ENCODE measurements at places on chromosomes 4 and X.

DNA sequence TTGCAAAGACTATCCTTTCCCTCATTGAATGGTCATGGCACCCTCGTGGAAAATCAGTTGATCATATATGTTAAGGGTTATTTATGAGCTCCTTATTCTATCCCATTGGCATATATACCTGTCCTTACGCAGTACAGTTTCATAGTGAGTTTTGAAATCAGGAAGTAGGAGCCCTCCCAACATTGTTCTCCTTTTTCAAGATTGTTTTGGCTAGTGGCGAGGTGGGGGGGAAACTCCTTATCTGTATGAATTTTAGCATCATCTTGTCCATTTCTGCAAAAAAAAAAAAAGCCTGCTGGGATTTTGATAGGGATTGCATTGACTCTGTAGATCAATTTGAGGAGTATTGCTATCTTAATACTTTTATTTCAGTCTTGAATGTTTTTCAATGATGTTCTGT, 2.5 kb upstream of the USP9X start:
- H3K4me3 ChIP-seq, result no peak overlapping the region
- no peak overlapping the region for H3K27ac ChIP-seq
- no peaks in the 10 kb centered on the region for H3K27me3 ChIP-seq
- no peak for DNase-seq
- H3K36me3 ChIP-seq, result peaks cover 2% of the 10 kb centered on the region

DNA sequence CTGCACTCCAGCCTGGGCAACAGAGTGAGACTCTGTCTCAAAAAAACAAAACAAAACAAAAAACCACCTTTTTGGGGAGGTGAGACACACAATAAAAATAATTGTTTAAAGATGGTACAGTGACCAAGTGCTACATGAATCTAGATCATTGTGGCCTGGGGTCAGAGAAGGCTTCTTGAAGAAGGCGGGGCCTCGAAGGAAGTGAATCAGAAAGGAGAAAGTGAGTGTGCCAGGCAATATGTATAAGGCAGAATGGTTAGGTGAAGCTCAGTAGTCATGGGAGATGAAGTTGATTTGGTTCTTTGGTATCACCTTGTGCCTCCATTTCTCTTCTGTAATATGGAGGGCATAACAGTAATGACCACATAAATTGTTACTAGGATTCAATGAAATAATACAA, 58.9 kb downstream of the DOCK11 start:
- peaks cover 21% of the 10 kb centered on the region for H3K36me3 ChIP-seq
- no peaks in the 10 kb centered on the region for H3K27me3 ChIP-seq
- H3K27ac ChIP-seq, result peak overlapping the region; percentile 72

DNA sequence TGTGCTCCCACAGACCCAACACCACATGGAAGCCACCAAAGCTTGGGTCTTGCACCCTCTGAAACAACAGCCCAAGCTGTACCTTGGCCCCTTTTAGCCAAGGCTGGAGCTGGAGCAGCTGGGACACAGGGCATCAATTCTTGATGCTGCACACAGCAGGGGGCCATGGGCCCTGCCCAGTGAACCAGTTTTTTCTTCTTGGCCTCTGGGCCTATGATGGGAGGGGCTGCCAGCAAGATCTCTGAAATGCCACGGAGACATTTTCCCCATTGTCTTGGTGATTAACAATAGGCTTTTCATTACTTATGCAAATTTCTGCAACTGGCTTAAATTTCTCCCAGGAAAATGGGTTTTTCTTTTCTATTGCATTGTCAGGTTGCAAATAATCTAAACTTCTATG, 49.0 kb downstream of the SPANXA2 start:
- H3K4me3 ChIP-seq, result no peak overlapping the region
- no peaks in the 10 kb centered on the region for H3K36me3 ChIP-seq
- no peak overlapping the region for H3K27ac ChIP-seq

GRCh38 chrX:155747520-155747919, 133.6 kb upstream of the VAMP7 start:
- no peaks in the 10 kb centered on the region for H3K36me3 ChIP-seq
- no peak for DNase-seq
- H3K4me3 ChIP-seq, result no peak overlapping the region

DNA sequence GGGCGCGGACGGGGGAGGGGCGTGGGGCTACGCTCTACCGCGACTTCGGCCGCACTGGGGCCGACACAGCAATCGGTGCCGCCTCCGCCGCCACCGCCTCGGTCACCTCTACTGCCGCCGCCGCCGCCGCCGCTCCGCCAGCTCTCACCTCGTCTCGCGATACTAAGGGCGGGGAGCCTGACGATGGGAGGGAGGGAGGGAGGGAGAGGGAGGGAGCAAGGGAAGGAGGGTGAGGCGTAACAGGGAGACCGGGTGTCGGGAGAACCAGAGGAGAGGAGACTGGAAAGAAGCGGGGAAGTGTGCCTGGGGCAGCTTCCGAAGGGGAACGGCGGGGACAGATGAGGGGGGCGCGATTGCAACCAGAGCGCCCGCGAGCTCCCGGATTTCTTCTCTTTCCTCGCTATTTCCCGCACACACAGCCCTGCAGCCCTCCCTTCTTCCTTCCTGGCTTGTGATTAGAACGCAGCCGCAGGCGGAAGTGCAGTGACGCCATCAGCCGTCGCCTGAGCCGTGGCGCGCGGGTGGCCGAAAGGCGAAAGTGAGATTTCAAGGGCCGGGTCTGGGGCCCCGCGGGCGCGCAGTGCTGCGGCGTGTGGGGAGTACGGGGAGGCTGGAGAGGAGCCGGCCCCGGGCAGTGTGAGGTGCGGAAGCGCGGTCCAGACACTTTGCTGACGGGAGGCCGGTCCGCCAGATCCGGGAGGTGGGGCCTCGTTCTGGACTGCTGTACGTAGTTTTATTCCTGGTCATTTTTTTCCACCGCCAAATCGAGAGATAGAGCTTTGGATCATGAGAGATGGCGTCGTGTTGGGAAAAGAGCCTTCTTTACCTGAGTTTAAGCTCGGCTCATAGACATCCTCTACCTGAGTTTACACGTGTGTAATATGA, at the start of gene ANKRD17:
TSS of gene ANKRD17 (minus strand) at position 113 of the 885 bp plus-strand sequence. CDS start 130 bp downstream, outside the sequence.
- H3K4me1 ChIP-seq, result peaks cover 35% of the 10 kb centered on the region
- peak; percentile 92 for DNase-seq
- H3K36me3 ChIP-seq, result peaks cover 8% of the 10 kb centered on the region
- peak within 1 kb of the TSS; percentile 97 for H3K4me3 ChIP-seq

DNA sequence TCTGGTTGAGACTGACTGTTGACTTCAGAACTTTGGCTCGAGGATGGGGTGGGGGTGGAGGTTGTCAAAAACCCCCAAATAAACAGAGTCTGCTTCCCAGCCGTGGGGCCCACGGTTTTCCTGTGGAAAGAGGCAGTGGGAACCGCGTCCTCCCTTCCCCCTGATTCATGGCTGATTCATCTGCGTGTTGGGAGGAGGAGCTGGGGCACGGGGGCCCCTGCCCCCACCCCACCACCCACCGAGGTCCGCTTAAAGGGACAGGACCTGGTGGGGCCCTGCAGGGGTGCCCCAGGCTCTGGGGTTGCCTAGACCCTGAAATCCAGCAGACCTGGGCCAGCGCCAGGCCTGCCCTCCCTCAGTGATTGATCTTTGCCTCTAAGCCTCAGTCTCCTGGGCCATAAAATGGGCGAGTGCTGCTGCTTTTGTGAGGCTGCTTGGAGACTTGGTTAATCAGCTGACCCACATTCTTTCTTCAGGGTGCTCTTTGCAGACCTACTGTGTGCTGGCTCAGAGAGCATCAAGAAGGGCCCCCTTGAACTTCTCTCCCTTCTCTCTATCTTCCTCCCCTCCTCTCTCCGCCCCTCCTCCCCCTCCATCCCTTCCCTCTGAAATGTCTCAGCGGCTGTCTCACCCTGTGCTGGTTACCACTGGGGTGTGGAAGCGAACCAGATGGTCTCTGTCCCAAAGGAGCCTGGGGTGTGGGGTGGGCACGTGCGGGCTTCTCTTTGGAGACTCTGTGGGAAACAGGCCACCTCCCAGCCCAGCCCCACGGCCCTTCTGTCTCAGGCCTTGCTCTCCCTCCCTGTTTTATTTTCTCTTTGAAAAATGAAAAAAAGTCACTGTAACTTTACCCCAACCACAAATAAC, 9.1 kb downstream of the HTRA3 start:
- H3K4me1 ChIP-seq, result peaks cover 5% of the 10 kb centered on the region
- H3K36me3 ChIP-seq, result no peaks in the 10 kb centered on the region

GRCh38 chrX:19673375-19674040, 158.2 kb upstream of the MAP3K15 start:
- peak overlapping the region; percentile 73 for H3K27ac ChIP-seq
- DNase-seq, result no peak
- H3K4me1 ChIP-seq, result peaks cover 32% of the 10 kb centered on the region
- H3K27me3 ChIP-seq, result no peaks in the 10 kb centered on the region

- H3K27ac ChIP-seq, result peak within 1 kb of the TSS; percentile 82
- H3K27me3 ChIP-seq, result peaks cover 2% of the 10 kb centered on the region
- H3K36me3 ChIP-seq, result peaks cover 6% of the 10 kb centered on the region
- DNase-seq, result peak; percentile 86
Observed at GRCh38 chrX:154804957-154805695, at the start of gene MPP1. Gene MPP1, minus strand, starts transcription at chrX:154805485. Its CDS starts 112 bp downstream, at chrX:154805373.

DNA sequence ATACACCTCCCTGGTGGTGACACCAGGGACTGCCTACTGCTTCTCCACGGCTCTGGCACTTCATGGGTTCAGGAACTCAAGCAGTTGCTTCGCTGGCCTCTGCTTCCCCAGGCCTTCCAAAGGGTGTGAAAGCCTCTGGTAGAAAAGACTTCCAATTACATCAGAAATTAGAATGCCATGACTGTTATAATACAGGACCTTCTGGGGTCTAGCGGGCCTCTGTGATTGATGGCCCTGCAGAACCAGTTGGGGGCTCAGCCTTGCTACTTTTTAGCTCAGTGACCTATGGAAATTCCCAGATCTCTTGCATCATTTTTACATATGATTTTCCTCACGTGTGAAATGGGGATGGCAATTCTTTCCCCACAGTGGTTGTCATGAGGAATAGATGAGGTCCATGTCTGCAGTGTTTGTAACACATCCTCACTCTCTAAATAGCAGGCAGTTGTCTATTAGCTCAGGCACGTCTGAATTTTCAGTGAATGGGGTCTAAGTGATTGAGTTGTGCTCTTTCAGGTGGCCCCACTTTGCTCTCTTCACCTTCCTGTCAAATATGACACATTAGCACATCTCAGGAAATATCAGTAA, 198.3 kb downstream of the STIM2 start:
- H3K4me3 ChIP-seq, result no peak overlapping the region
- H3K4me1 ChIP-seq, result no peaks in the 10 kb centered on the region
- H3K36me3 ChIP-seq, result no peaks in the 10 kb centered on the region
- peaks cover 4% of the 10 kb centered on the region for H3K27me3 ChIP-seq
- DNase-seq, result no peak
- no peak overlapping the region for H3K27ac ChIP-seq

- H3K27me3 ChIP-seq, result no peaks in the 10 kb centered on the region
- no peak overlapping the region for H3K27ac ChIP-seq
- H3K36me3 ChIP-seq, result peaks cover 21% of the 10 kb centered on the region
- no peak for DNase-seq
Observed at GRCh38 chr4:48667148-48667547, 112.9 kb downstream of the FRYL start.

DNA sequence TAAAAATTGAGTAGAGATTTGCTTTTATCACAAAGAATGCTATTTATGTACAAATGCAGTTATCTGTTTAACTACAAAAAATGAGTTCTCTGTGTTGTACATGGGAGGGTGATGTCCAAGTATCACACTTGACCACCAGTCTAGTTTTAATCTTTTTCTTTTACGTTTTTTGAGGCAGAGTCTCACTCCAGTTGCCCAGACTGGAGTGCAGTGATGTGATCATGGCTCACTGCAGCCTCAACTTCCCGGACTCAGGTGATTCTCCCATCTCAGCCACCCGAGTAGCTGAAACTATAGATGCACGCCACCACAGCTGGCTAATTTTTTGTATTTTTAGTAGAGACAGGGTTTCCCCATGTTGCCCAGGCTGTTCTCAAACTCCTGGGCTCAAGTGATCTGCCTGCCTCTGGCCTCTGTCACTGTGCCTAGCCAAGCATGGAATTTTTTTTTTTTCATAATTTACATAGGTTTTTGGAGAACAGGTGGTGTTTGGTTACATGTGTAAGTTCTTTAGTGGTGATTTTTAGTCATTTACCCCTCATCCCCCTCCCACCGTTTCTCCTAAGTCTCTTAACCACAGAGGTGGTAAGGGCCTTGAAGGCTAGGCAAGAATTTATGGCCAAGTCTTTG, 47.9 kb upstream of the RPA4 start:
- no peak overlapping the region for H3K27ac ChIP-seq
- DNase-seq, result no peak
- no peaks in the 10 kb centered on the region for H3K4me1 ChIP-seq
- no peak overlapping the region for H3K4me3 ChIP-seq

- H3K36me3 ChIP-seq, result no peaks in the 10 kb centered on the region
- no peaks in the 10 kb centered on the region for H3K27me3 ChIP-seq
- DNase-seq, result no peak
- H3K4me1 ChIP-seq, result no peaks in the 10 kb centered on the region
Observed at GRCh38 chr4:63085091-63085490, 1324.2 kb downstream of the TECRL start.

- H3K4me3 ChIP-seq, result no peak overlapping the region
- H3K27me3 ChIP-seq, result no peaks in the 10 kb centered on the region
- H3K4me1 ChIP-seq, result no peaks in the 10 kb centered on the region
- no peak overlapping the region for H3K27ac ChIP-seq
Observed at GRCh38 chr4:5168891-5169290, 117.6 kb downstream of the STK32B start.

- no peaks in the 10 kb centered on the region for H3K27me3 ChIP-seq
- no peak overlapping the region for H3K4me3 ChIP-seq
- no peaks in the 10 kb centered on the region for H3K4me1 ChIP-seq
- no peak overlapping the region for H3K27ac ChIP-seq
Observed at GRCh38 chr4:92235731-92236130, 68.0 kb upstream of the GRID2 start.

DNA sequence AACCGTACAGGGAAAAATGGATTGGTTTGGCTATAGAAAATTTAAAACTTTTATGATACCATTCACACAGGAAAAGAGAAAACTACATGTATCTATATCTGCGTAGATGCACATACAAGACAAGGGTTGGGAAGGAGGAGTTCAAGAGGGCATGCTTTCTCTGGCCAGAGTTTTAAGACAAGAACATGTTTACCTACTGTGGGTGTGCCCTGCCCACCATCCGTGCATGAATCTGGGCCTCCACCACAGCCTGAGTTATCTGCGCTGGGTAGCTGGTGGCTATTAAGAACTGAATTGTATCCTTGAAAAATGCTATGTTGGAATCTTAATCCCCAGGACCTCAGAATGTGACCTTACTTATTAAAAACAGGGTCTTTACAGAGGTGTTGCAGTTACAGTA, 151.6 kb downstream of the AASDH start:
- H3K27ac ChIP-seq, result no peak overlapping the region
- H3K4me1 ChIP-seq, result no peaks in the 10 kb centered on the region
- H3K36me3 ChIP-seq, result peaks cover 2% of the 10 kb centered on the region
- H3K4me3 ChIP-seq, result no peak overlapping the region
- H3K27me3 ChIP-seq, result peaks cover 4% of the 10 kb centered on the region
- no peak for DNase-seq

DNA sequence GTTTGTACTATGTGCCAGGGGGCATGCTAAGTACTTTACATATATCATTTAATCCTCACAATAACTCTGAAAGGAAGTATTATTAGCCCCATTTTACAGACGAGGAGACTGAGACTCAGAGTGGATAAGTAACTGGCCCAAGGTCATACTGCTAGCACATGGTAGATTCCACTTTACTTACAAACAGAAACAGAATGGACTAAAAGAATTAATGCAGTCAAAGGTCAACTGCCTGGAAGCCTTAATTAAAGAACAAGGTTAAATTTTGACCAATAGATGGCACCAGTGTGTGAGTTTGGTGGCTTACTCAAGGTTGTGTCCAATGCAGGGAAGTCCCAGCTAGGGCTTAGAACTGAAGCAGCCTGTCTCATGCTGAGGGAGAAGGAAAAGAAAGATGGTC, 4.7 kb downstream of the RIPPLY1 start:
- H3K4me1 ChIP-seq, result no peaks in the 10 kb centered on the region
- H3K36me3 ChIP-seq, result no peaks in the 10 kb centered on the region

All from activated naive CD8-positive, alpha-beta T cell treated with anti-CD3 and anti-CD28 coated beads, Interleukin-2, amount 10 ng/mL, durations not matched to agents 7 days and 5 days (primary cell).